ENCODE measurements at places on chromosomes 4 and X.

DNA sequence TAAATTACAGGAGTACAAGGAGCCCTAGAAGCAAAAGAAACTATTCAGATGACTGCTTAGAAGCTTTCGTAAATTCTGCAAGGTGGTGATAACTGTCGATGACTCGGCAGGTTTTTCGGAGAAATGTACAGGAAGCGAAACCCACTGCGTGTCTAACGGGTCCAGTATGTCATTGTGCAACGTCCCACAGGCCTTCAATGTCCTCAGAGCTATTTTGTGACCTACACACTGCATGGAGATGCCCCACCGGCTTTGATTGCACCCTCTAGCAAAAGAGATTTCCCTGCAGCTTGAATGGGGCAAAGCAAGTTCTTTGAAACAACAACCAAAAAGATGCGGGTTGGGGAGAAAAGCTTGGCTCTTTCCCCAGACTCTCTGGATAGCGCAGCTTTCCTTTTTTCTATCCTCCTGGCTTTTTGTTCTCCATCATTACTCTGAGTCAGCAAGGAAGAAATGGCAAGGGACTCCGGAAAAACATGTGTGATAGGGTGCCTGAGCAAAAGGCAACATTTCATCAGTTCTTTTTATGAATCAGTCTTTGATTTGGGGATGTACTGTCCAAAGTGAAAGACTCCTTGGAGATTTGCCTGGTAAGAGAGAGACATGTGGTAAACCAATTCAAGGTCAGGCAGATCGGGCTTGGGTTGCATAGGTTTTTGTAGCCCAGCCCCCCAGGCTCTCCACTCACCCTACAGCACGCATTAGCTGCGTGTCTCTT is 112.0 kb upstream of the TBL1X start:
- DNase-seq, result no peak

DNA sequence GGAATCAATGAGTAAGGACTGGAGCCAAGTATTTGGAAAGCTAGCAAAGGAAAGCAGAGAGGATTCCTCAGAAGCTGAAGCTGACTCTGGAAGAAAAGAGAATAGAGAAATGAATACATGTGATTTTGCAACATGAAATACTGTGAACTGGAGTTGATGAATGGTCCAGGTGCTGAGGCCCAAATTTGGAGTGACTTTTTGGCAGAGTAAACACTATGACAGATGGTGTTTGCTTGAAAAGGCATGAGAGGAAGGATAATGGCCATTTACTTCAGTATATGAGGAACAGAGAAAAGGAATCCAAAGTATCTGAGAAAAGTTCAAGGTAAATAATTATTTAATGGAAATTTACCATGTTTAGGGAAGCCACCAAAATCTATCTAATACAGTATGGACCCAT is 236.7 kb downstream of the SLITRK2 start:
- DNase-seq, result no peak

- no peak for DNase-seq
These were observed 39.8 kb downstream of the HAND2 start for GRCh38 chr4:173490256-173490655.

DNA sequence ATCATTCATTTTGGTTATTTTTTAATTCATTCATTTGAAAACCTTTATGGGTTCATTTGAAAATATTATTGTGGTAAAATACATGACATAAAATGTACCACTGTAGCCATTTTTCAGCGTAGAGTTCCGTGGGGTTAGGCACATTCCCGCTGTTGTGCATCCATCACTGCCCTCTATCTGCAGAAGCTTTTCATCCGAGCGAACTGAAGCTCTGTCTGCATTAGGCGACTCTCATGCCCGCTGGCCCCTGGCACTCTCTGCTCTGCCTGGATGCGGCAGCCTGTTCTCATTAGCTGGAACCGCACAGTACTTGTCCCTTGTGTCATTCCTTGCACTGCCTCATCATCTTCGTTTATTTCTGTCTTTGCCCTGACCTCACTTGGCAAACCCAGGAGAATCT is 17.5 kb downstream of the CFAP99 start:
- DNase-seq, result peak; percentile 31

GRCh38 chr4:161949946-161950725 is 213.7 kb downstream of the FSTL5 start:
- DNase-seq, result no peak

DNA sequence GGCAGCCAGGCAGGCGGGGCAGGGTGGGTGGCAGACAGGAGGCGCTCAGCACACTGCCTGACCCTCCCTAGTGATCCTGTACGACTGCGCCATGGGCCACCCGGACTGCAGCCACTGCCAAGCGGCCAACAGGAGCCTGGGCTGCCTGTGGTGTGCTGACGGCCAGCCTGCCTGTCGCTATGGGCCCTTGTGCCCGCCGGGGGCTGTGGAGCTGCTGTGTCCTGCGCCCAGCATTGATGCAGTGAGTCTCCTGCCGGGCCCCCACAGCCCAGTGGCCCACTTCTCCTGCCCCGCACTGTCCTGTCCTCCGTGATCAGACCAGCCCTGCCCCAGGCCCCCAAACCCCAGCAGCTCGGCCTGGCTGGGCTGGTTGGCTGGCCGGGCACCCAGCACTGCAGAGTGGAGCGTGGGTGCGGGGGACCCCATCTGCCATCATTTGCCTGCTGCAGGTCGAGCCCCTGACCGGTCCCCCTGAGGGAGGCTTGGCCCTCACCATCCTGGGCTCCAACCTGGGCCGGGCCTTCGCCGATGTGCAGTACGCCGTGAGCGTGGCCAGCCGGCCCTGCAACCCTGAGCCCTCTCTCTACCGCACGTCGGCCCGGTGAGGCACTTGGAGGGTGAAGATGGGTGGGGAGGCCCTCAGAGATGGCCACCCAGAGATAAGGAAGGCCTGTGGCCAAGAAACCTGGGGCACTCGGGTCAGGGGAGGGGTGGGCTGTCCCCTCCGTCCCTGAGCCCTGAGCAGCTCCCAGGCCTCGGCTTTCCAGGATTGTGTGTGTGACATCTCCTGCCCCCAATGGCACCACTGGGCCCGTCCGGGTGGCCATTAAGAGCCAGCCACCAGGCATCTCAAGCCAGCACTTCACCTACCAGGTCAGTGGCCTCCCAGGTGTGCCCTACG is 7.6 kb downstream of the PLXNB3 start:
- no peak for DNase-seq

DNA sequence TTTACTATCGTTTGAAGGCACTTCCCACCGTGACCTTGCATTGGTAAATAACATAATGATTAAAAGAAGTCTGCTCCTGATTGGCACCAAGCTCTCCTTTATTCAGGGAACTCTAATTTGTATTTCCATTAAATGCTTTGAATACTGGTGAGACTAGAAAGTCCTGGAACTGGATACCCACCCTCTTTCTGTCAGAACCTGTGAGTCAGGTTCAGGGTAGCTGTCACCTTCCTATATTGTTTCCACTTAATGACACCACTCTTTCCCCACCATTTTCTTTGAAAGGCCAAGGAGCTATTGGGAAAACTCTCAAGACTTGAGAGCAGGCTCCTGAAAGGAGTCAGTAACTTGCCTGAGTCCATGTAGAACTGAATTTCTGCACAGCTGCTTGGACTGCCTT is 55.9 kb upstream of the RASSF6 start:
- no peak for DNase-seq

GRCh38 chr4:126268106-126268505 is 953.4 kb downstream of the FAT4 start:
- DNase-seq, result no peak

DNA sequence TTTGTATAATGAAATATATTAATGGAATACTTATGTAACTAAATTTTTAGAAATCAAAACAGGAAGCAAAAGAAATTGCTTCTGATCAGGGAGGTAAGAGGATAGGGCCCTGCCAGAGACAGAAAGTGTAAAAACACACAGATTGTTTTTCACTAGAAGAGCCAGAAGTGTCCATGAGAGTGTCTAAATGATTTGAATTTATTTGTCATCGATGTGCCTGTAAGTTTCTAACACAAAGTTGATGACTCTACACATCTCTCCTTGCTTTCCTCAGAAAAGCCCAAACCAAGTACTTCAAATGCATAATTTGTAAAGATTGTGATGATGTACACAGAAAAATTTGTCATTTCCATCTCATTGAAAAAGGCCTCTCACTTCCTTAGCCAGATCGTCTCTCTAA is 80.6 kb downstream of the TMEM156 start:
- DNase-seq, result no peak

- no peak for DNase-seq
These were observed 136.4 kb upstream of the FGF13 start for GRCh38 chrX:138847930-138848329.

DNA sequence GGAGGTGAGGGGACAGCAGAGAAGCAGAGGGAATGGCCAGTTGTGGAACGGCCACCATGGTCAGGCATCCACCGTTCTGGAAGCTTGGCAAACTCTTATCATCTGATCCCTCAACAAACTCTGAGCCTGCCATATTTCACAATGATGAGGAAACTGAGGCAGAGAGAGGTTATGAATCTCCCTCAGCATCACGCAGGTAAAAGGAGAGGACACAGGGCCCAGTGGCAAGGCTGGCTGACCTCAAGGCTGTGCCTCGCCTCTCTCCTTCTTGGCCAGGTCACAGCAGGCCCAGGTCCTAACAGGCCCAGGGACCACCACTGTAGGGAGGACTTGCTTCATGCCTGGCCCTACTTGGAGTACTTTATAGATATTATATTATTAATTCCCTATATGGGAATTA is 242.8 kb downstream of the EVC2 start:
- no peak for DNase-seq

Measured in retina (tissue), 1 donor.